ENCODE measurements at places on chromosomes 4 and X. TPM values are rescaled to one million over a fixed set of nuclear protein-coding genes. Genes with fewer than 3 reads are reported as not detected.

- no peaks in the 10 kb centered on the region for H3K27me3 ChIP-seq
- DNase-seq, result no peak
- no peaks in the 10 kb centered on the region for H3K4me1 ChIP-seq
Measured at GRCh38 chr4:128311659-128312403, 24.2 kb upstream of the PGRMC2 start.

GRCh38 chr4:176400816-176401461 lies 81.2 kb downstream of the SPCS3 start:
- H3K36me3 ChIP-seq, result no peaks in the 10 kb centered on the region
- H3K4me3 ChIP-seq, result no peak overlapping the region
- DNase-seq, result no peak
- H3K27ac ChIP-seq, result no peak overlapping the region
- H3K4me1 ChIP-seq, result no peaks in the 10 kb centered on the region

MAGEA12 gene
- polyA plus RNA-seq, result not detected

- no peak overlapping the region for H3K27ac ChIP-seq
- no peaks in the 10 kb centered on the region for H3K4me1 ChIP-seq
- no peaks in the 10 kb centered on the region for H3K36me3 ChIP-seq
- no peaks in the 10 kb centered on the region for H3K27me3 ChIP-seq
- no peak for DNase-seq
Measured at GRCh38 chr4:85707611-85708010, 232.7 kb downstream of the ARHGAP24 start.

DNA sequence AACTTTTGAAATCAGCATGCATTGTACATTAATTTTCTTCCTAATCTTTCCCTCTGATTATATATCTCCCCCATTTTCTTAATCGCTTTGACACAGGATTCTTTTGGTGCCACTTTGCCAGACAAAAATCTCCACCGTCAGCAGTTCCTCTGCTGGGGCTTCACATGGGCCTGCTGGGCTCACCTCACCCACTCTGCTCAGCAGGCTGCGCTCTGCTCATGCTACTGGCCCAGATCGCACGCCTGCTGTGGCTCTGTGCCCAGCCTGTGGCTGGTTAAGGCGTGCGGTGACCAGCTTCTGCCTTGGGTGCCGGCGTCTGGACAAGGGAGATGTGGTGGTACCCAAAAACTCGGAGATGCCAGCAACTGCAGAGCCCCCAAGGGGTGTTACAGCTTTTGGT lies 31.1 kb downstream of the UCHL1 start:
- H3K27me3 ChIP-seq, result peaks cover 1% of the 10 kb centered on the region
- no peaks in the 10 kb centered on the region for H3K4me1 ChIP-seq

GRCh38 chrX:64377753-64378152 lies 17.5 kb downstream of the MTMR8 start:
- H3K4me3 ChIP-seq, result no peak overlapping the region
- no peak for DNase-seq
- H3K27ac ChIP-seq, result no peak overlapping the region
- no peaks in the 10 kb centered on the region for H3K27me3 ChIP-seq
- peaks cover 3% of the 10 kb centered on the region for H3K36me3 ChIP-seq

PIGA gene
- 2.4 TPM for polyA plus RNA-seq

CENPE gene
- polyA plus RNA-seq, result not detected

DNA sequence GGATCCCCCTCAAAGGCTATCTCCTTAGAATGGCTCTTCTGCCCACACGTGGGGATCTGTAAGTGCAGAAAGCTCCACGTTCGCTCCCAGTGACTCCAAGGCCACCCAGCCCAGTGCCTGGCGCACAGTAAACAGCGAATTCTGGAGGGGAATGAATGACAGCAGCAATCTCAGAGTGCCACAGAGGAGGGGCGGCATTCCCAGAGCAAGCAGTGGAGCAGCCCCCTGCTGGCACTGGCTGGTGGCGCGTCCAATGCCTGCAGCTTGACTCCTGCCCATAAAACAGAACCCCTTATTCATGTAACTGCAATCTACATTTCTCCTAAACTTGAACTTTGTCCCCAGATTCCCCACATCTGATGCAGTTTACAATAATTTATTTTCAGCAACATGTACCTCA lies 6.9 kb upstream of the HELT start:
- H3K27ac ChIP-seq, result no peak overlapping the region
- H3K36me3 ChIP-seq, result no peaks in the 10 kb centered on the region
- H3K27me3 ChIP-seq, result peaks cover 10% of the 10 kb centered on the region
- DNase-seq, result no peak
- H3K4me1 ChIP-seq, result no peaks in the 10 kb centered on the region

DNA sequence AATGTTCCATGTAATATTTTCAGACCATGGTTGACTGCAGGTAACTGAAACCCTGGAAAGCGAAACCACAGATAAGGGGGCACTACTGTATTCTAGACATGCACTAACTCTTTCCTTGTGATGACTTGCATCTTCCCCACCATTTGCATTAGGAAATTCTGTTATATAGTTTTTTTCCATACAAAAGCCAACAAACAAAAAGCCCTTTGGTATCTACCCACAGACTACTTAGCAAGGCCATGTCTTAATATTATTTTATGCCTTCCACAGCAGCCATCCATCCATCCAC lies 23.5 kb downstream of the OCIAD1 start:
- no peak for DNase-seq
- H3K4me1 ChIP-seq, result no peaks in the 10 kb centered on the region
- peaks cover 42% of the 10 kb centered on the region for H3K36me3 ChIP-seq
- H3K4me3 ChIP-seq, result no peak overlapping the region
- H3K27ac ChIP-seq, result peak overlapping the region; percentile 25
- no peaks in the 10 kb centered on the region for H3K27me3 ChIP-seq

- H3K27me3 ChIP-seq, result peaks cover 7% of the 10 kb centered on the region
- H3K27ac ChIP-seq, result no peak overlapping the region
- H3K36me3 ChIP-seq, result no peaks in the 10 kb centered on the region
- H3K4me1 ChIP-seq, result no peaks in the 10 kb centered on the region
- H3K4me3 ChIP-seq, result no peak overlapping the region
- no peak for DNase-seq
Measured at GRCh38 chr4:139961344-139961946, 192.5 kb downstream of the MAML3 start.

- H3K36me3 ChIP-seq, result no peaks in the 10 kb centered on the region
- H3K4me1 ChIP-seq, result peaks cover 2% of the 10 kb centered on the region
- no peak overlapping the region for H3K4me3 ChIP-seq
- no peak overlapping the region for H3K27ac ChIP-seq
Measured at GRCh38 chr4:152028131-152028530, 267.3 kb upstream of the GATB start.

VCX3B gene
- polyA plus RNA-seq, result not detected

GRCh38 chr4:168208957-168209614 lies 109.5 kb downstream of the DDX60 start:
- no peak for DNase-seq
- no peaks in the 10 kb centered on the region for H3K4me1 ChIP-seq
- peaks cover 45% of the 10 kb centered on the region for H3K36me3 ChIP-seq
- no peak overlapping the region for H3K27ac ChIP-seq
- H3K4me3 ChIP-seq, result no peak overlapping the region

MAGEA11 gene
- polyA plus RNA-seq, result not detected

GRCh38 chr4:182212211-182212761 lies 30.9 kb upstream of the TENM3 start:
- H3K4me3 ChIP-seq, result no peak overlapping the region
- DNase-seq, result no peak
- H3K36me3 ChIP-seq, result no peaks in the 10 kb centered on the region
- no peaks in the 10 kb centered on the region for H3K4me1 ChIP-seq
- H3K27me3 ChIP-seq, result no peaks in the 10 kb centered on the region

- no peaks in the 10 kb centered on the region for H3K36me3 ChIP-seq
- H3K27me3 ChIP-seq, result no peaks in the 10 kb centered on the region
- no peaks in the 10 kb centered on the region for H3K4me1 ChIP-seq
- DNase-seq, result no peak
- no peak overlapping the region for H3K4me3 ChIP-seq
Measured at GRCh38 chr4:91057871-91058270, 930.7 kb downstream of the CCSER1 start.

GRCh38 chr4:161008527-161008926 lies 1155.3 kb downstream of the FSTL5 start:
- no peak overlapping the region for H3K27ac ChIP-seq
- H3K4me3 ChIP-seq, result no peak overlapping the region
- no peaks in the 10 kb centered on the region for H3K4me1 ChIP-seq
- H3K36me3 ChIP-seq, result no peaks in the 10 kb centered on the region
- no peak for DNase-seq

FGFBP1 gene
- polyA plus RNA-seq, result not detected

DNA sequence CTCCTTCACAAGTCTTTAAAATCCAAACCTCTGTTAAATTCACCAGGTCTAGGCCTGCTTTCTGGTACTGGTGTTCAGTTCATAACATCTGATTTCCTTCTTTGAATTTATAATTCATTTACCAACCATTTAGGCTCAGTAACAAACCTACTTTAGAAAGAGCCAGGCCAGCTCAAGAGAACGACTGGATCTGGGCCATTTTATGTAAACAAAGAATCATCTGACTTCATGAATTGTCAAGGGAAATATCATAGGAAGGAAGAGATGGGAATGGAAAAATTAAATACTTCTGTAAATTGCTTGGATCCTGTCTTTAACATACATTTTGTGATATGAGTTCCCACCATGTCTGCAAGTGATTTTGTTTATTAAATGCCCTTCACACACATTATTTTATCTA lies 36.5 kb downstream of the DCHS2 start:
- no peak for DNase-seq
- no peak overlapping the region for H3K4me3 ChIP-seq
- H3K36me3 ChIP-seq, result no peaks in the 10 kb centered on the region
- H3K27me3 ChIP-seq, result no peaks in the 10 kb centered on the region

DTHD1 gene
- 15.6 TPM for polyA plus RNA-seq

PRDM8 gene
- polyA plus RNA-seq, result 2.7 TPM

DNA sequence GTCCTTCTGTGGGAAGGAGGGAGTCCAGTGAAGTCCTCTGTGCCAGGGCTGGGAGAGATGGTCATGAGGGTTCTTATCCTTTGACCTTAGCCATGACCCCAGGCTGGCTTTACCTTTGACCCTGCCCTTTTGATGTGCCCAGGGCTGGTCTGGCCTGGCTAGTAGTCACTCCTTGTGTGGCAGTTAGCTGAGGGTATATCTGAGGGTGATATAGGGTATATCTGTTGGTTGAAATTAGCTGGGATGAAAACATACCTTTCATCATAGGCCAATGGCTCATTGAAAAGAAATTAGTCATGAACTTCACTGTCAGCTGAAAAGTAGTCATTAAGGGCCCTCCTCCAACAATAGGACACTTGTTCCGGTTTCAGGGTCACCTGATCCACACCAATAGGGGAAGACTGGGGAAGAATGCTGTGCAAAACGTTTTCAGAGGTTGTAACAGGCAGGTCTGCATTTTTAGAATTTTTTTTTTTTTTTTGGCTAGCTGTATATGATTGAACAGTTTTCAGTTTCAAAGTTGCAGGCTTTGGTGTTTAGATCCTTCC lies 74.6 kb upstream of the STOX2 start:
- peaks cover 4% of the 10 kb centered on the region for H3K27me3 ChIP-seq
- H3K4me1 ChIP-seq, result no peaks in the 10 kb centered on the region
- no peak for DNase-seq
- H3K4me3 ChIP-seq, result no peak overlapping the region
- no peak overlapping the region for H3K27ac ChIP-seq
- H3K36me3 ChIP-seq, result no peaks in the 10 kb centered on the region

DNA sequence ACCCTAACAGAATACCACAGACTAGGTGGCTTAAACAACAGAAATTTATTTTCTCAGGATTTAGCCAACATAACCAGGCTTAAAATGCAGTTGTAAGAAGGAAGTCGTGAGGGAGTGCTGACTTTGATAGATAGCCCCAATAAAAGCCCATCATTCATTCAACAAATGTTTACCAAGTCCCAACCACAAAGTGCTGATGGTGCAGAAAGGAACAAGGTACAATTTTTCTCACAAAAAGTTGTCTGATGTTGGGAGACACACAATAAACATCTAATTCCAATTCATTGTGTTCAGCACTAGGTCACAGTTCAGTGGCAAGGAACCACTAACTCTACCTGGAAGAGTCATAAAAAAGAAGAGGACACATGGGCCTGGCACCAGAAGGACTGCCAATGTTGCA lies 42.2 kb downstream of the AKAP4 start:
- H3K4me1 ChIP-seq, result no peaks in the 10 kb centered on the region
- H3K36me3 ChIP-seq, result no peaks in the 10 kb centered on the region
- H3K27me3 ChIP-seq, result no peaks in the 10 kb centered on the region
- H3K4me3 ChIP-seq, result no peak overlapping the region

DNA sequence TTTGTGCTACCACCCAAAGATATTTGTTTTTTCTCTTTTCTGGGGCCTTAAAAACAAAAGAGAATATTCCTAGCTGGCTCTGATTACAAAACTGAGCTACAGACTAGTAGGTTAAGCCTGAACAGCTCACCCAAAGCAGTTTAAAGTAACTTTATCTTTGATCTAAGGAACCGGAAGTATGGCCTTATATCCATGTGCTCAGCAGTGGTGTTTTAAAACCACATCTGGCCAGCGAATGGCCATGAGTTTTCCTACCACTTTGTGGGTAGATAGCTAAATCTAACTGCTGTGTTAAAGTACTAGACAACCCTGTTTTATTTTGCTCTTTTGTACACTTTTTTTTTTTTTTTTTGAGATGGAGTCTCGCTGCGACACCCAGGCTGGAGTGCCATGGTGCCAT lies 24.6 kb downstream of the ADGRG4 start:
- no peak overlapping the region for H3K27ac ChIP-seq
- no peaks in the 10 kb centered on the region for H3K36me3 ChIP-seq
- H3K4me1 ChIP-seq, result no peaks in the 10 kb centered on the region
- no peaks in the 10 kb centered on the region for H3K27me3 ChIP-seq
- H3K4me3 ChIP-seq, result no peak overlapping the region

BBS12 gene
- polyA plus RNA-seq, result 0.19 TPM

SSX3 gene
- not detected for polyA plus RNA-seq

DNA sequence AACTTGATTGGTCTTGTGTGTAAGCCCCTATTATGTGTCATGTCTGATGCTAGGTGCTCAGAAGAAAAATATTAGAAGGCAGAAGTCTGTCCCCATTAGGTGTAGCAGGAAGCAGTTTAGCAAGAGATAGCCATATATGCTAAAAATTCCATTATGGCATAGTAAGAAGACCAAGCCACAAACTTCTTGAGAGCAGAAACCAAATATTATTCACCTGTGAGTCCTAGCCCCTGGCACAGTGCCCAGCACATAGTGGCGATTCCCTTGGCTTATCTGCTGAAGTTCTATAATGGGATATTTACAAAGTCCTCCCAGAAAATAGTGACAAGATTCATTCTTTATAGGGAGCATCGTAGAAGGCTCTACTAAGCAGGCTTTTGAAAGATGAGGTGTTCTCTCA lies 174.4 kb downstream of the RAB28 start:
- peaks cover 11% of the 10 kb centered on the region for H3K36me3 ChIP-seq
- H3K4me1 ChIP-seq, result no peaks in the 10 kb centered on the region
- H3K27ac ChIP-seq, result no peak overlapping the region
- DNase-seq, result no peak
- no peak overlapping the region for H3K4me3 ChIP-seq

GSX2 gene
- polyA plus RNA-seq, result not detected

DNA sequence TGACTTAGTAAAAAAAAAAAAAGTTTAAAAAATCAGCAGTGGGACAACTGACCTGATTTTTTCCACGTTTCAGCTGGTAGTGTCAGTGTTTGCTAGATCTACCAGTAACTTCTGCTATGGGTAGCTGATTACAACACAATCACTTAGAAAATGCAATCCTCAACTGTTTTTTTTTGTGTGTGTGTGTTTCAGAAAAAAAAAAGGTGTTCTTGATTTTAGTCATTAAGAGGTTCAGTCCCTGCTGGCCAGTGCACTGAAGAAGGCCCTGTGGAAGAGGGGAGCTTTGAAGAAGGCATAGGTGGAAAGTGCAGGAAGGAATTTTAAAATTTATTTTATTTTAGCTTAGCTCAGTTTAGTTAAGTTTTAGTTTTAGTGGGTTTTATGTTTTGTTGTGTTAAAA lies 46.9 kb downstream of the SH2D1A start:
- no peak overlapping the region for H3K27ac ChIP-seq
- DNase-seq, result no peak
- peaks cover 3% of the 10 kb centered on the region for H3K27me3 ChIP-seq
- H3K36me3 ChIP-seq, result peaks cover 7% of the 10 kb centered on the region
- H3K4me3 ChIP-seq, result no peak overlapping the region
